Chondrocyte (in vitro differentiated cells): ENCODE measurements at places on chromosomes 4 and X. TPM values are rescaled to one million over a fixed set of nuclear protein-coding genes. Genes with fewer than 3 reads are reported as not detected.

DNA sequence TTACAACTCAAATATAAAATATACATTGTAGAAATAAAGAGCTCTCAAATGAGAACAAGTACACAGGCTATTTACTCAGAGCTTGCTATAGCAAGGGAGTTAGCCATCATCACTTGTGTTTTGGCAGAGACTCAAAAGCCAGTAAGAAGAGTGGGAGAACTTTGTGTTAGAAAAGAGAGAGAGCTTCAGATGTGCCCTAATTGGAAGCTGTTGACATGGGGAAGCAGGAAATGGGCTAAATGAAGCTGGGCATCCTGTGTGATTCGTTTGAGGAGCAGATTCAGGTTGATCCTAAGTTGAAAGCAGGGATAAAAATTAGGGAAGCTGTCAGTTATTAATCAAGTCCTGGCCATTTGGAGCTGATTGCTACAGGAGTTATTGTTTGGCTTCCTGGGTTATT, 207.4 kb upstream of the MAOA start:
- DNase-seq: no peak

DNA sequence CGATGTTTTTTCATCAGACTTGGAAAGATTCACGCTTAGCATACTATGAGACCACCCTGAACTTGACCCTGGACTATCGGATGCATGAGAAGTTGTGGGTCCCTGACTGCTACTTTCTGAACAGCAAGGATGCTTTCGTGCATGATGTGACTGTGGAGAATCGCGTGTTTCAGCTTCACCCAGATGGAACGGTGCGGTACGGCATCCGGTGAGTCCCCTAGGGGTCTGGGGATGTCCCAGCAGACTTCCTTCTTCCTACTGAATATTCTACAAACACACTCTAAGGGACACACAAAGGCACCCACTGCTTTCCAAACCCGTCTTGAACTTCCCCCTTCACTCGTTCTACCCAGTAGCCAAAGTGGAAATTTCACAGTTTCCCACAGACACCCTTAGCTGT, 9.3 kb downstream of the GABRQ start:
- DNase-seq: no peak

GRCh38 chr4:102500352-102500695, 835 bp upstream of the NFKB1 start:
- no peak for DNase-seq

- DNase-seq: no peak
Observed at GRCh38 chrX:8341814-8342590, 122.6 kb upstream of the VCX3B start.

- no peak for DNase-seq
Observed at GRCh38 chrX:29470030-29470429, 745.3 kb upstream of the MAGEB2 start.

GRCh38 chr4:113114884-113115283, 65.4 kb downstream of the ANK2 start:
- DNase-seq: no peak

GRCh38 chrX:112731793-112732192, 52.1 kb upstream of the LHFPL1 start:
- DNase-seq: no peak

DNA sequence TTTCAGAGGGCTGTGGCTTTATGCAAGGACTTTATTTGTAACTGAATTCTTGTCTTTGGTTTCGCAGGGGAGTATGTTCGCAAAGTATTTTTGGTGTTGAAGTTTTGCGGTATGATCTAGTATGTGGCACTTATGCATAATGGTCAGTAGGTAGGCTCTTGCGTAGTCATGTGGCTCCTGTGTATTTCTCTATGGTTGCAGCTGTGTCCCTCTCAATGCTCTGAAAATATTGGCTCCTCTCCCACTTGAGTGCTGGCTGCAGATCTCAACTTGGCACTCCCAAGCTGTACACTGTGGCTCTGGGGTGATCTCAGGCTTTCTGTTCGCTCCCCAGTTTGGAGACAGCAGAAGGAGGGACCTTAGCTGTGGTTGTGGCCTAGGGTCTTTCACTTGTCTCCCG, 24.8 kb downstream of the ARMCX5 start:
- no peak for DNase-seq

- no peak for DNase-seq
Observed at GRCh38 chr4:30450474-30450873, 269.7 kb upstream of the PCDH7 start.

GRCh38 chr4:138724530-138724929, 291.1 kb upstream of the NOCT start:
- DNase-seq: no peak

GRCh38 chr4:143443728-143444127, 69.8 kb upstream of the SMARCA5 start:
- no peak for DNase-seq

DNA sequence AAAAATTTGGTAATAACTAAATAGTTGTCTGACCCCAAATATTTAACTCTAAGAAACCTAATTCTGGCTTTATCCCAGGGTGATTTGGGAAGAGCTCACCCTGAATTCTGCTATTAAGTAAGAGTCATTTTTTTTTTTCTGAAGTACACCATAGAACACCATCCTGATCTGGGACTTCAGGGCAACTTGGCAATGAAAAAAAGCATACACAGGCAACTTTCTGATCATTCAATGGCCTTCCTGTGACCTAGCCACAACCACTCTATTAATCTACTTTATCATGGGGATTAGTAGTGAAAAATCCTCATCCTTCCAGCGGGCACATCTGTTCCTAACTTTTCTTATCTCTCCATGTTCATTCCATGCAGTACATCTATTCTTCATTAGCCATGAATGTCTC, 333.2 kb upstream of the MAD2L1 start:
- DNase-seq: no peak

DNA sequence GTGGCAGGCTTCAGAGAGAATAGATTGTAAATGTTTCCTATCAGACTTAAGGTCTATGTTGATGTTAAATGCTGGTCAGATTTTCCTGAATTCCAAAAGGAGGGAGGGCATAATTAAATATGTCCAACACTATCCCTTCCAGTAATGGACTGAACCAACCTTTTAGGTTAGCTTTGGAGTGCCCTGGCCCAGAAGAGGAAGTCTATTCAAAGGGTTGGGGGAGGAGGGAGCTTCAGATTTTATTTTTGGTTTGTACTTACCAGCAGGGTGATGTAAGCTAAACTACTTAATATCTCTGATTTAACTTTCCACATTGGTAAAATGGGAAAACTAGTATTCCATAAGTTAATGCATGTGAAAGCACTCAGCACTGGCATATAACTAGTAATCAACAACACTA, 91.1 kb downstream of the RBM46 start:
- DNase-seq: no peak

DNA sequence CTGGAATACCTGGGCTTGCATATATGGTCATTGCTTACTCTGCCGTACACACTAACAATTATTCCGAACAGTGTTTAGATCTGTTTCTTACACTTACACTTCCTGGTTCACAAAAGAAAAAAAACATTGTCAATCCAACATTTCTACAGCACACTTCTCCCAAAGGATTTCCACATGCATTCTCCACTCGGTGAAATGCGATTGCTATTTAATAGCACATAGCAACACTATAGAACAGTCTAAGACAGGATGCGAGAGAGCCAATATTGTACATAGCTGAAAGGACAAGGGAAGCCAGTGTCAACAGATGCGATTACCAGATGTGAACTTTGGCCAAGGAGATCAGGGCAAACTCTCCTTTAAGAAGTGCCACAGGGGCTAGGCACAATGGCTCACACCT, 220.7 kb upstream of the GPC4 start:
- no peak for DNase-seq

- no peak for DNase-seq
Observed at GRCh38 chrX:68480969-68481368, 17.9 kb upstream of the YIPF6 start.

DNA sequence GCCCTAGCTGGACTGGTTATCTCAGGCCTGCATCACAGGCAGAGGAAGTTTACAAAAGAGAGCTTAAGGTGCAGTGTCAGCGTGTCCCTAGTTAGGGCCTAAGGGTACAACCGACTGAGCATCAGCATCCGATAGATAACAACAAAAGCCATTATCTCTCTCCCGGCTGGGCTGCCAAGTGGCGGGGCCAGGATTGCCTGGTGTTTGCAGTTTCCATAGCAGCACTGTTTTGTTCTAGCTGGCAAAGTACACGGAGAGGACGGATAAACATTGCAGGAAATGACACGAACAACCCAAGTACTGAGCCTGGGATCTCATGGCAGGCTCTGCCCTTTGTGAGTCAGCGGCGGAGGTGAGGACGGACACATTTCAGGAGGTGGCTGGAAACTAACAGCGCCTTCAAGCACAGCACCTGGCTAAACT, 104.7 kb upstream of the NOCT start:
- no peak for DNase-seq

The SLC16A2 gene
- 17.7 to 23.1 TPM (median 18.3 TPM) in 3 replicates for total RNA-seq

The SOD3 gene
- 4.2 to 22.9 TPM (median 22.3 TPM) in 3 replicates for total RNA-seq

The RHOH gene
- not detected in 3 replicates for total RNA-seq

The GAGE12F gene
- not detected in 3 replicates for total RNA-seq

The ARHGAP10 gene
- 111 to 119 TPM (median 111 TPM) in 3 replicates for total RNA-seq

The PAGE3 gene
- total RNA-seq: not detected in 3 replicates
